ENCODE measurements at places on chromosomes 2 and 18. TPM values are rescaled to one million over a fixed set of nuclear protein-coding genes. Genes with fewer than 3 reads are reported as not detected.

- no peak for DNase-seq
- no peak overlapping the region for H3K27ac ChIP-seq
- H3K4me3 ChIP-seq: no peak overlapping the region
- peaks cover 6% of the 10 kb centered on the region for H3K36me3 ChIP-seq
Observed at GRCh38 chr2:11004199-11004598, 92.5 kb downstream of the KCNF1 start.

GRCh38 chr2:158724803-158725381, 70.2 kb upstream of the DAPL1 start:
- peaks cover 27% of the 10 kb centered on the region for H3K4me1 ChIP-seq
- H3K27me3 ChIP-seq: no peaks in the 10 kb centered on the region
- H3K4me3 ChIP-seq: peak overlapping the region; percentile 40
- peak overlapping the region; percentile 71 for H3K27ac ChIP-seq
- peaks cover 8% of the 10 kb centered on the region for H3K36me3 ChIP-seq

GRCh38 chr2:223860809-223861738, 23.7 kb upstream of the AP1S3 start:
- peaks cover 69% of the 10 kb centered on the region for H3K4me1 ChIP-seq
- DNase-seq: peak; percentile 90
- H3K27me3 ChIP-seq: no peaks in the 10 kb centered on the region
- peaks cover 19% of the 10 kb centered on the region for H3K36me3 ChIP-seq

- peak overlapping the region; percentile 69 for H3K27ac ChIP-seq
- no peaks in the 10 kb centered on the region for H3K27me3 ChIP-seq
- H3K36me3 ChIP-seq: peaks cover 15% of the 10 kb centered on the region
Observed at GRCh38 chr18:58139459-58140386, 95.7 kb downstream of the NEDD4L start.

DNA sequence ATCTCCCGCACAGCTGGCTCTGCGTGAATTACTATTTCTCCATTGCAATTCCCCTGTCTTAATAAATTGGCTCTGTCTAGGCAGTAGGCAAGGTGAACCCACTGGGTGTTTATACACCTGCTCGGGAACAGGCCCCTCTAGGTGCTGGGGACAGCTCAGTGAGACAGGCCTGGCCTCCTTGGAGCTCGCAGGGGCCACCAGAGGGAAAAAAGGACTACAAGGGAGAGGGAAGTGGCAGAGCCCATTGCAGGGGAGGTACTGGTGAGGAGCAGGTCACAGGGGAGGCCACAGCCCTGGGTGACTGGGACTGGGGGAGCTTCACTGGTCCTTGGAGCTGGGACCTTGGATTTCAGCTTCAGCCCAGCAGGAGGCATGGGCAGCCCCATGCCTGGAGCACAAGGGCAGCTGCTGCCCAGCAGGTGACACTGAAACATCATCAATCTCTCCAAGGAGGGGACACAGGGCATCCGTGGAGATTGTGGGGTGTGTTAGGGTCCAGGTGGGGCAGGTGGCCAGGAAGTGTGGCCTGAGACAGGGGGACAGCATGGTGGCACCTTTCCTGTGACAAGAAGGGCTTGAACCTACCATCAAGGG, 31.2 kb downstream of the NGEF start:
- peaks cover 6% of the 10 kb centered on the region for H3K36me3 ChIP-seq
- peak overlapping the region; percentile 65 for H3K27ac ChIP-seq

DNA sequence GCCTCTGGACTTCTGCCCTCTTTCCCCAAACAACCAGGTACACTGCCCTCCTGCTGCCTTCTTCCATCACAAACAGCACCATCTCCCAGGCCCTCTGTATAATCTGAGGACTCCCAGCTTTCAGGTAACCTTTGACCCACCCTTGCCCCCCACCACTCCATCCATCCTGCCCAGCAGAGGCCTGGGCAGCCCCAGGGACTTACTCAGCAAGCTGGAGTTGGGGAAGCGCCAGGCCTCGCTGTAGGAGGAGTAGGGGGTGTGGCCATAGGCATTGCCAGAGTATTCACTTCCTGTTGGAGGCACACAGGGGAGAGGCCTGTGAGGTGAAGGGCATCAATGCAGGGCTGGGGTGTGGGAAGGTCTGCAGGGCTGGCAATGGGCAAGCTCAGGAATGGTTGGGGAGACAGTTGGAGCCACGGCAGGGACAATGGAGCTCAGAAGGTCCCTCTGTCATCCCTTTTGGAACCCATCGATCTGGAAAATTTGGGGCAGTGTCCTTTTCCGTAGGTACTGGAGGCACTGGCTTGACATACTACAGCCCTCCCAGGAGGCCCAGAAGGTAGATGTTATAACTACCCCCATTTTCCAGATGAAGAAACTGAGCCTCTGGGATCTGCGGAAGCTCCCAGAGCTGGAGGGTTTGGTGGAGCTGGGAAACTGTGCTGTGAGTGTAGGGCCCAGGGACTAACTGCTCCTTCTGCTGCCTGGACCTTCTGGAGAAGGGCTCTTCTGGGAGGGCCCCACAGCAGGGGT, 46.3 kb downstream of the PSD4 start:
- H3K4me1 ChIP-seq: peaks cover 35% of the 10 kb centered on the region
- H3K36me3 ChIP-seq: peaks cover 24% of the 10 kb centered on the region
- DNase-seq: peak; percentile 77
- peak overlapping the region; percentile 45 for H3K27ac ChIP-seq

DNA sequence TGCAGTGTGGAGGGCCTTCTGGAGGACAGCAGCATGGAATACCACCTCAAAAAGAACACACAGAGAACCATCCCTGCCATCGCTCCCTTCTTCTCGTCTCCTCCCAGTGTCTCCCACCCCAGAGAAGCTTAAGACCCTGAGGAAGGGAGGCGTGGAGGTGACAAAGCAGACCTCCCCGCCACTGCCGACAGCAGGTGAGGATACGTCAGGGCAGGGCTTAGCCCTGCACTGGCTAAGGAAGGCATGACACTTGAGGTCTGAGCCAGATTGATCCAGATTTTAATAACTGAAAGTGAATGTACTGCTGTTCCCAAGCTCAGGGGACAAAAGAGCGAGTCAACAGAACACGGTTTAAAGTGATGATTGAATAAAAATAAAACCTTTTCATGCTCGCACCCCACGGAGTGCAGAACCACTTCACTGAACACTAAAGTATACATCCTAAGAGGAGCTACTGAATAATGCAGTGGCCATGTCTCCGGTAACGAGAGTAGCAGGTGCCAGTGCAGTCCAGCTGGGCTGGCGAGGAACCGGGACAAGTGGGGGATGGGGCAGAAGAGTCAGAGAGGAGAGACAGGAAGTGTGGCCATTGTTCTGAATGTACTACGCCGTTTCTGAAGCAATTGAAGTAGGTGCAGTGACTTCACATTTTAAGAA, 391.0 kb downstream of the CDH2 start:
- H3K27ac ChIP-seq: no peak overlapping the region
- H3K4me3 ChIP-seq: no peak overlapping the region
- H3K36me3 ChIP-seq: no peaks in the 10 kb centered on the region
- H3K4me1 ChIP-seq: no peaks in the 10 kb centered on the region

DNA sequence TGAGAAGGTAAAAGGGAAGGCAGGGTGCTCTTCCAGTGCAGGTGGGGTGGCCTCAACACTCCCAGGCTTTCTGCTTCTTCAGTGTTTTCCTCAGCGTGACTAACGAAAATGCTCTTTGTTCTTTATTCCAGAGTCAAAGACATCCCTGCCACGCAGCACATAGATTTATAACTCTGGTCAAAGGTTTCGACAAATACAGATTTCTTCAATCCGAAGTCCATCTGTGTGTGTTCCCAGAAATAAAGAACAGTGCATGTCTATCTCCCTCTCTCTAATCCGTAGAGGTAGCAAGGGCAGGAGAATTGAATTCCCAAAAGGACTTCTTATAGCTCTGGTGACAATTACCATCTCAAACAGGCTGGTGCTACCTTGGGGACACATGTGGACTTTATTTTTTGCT, 26.4 kb upstream of the TDRD15 start:
- no peaks in the 10 kb centered on the region for H3K36me3 ChIP-seq
- DNase-seq: no peak
- H3K4me3 ChIP-seq: no peak overlapping the region
- peaks cover 81% of the 10 kb centered on the region for H3K27me3 ChIP-seq

DNA sequence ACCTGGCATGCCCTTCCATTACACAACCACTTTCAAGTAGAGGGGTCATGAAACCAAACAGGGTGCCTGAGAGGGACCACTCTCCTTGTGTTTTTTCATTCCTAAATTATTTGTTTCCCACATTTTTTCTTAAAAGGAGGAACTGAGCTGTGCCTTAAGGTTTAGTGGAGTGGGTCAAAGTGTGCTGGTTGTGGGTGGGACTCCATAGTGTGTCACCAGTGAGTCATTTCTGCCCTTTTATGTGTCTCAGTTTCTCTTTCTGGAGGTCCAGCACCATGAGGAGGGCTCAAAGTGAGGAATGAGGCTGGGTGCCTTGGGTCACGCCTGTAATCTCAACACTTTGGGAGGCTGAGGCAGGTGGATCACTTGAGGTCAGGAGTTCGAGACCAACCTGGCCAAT, 37.8 kb downstream of the COMMD1 start:
- no peaks in the 10 kb centered on the region for H3K4me1 ChIP-seq
- no peak for DNase-seq
- H3K27ac ChIP-seq: no peak overlapping the region
- no peaks in the 10 kb centered on the region for H3K27me3 ChIP-seq
- no peaks in the 10 kb centered on the region for H3K36me3 ChIP-seq

- no peaks in the 10 kb centered on the region for H3K27me3 ChIP-seq
- DNase-seq: no peak
- peaks cover 4% of the 10 kb centered on the region for H3K36me3 ChIP-seq
- H3K27ac ChIP-seq: no peak overlapping the region
- H3K4me1 ChIP-seq: peaks cover 10% of the 10 kb centered on the region
Observed at GRCh38 chr18:22691946-22692710, 241.0 kb upstream of the RBBP8 start.

GRCh38 chr2:65501836-65502235, 69.4 kb upstream of the SPRED2 start:
- no peak for DNase-seq
- no peaks in the 10 kb centered on the region for H3K36me3 ChIP-seq
- peaks cover 23% of the 10 kb centered on the region for H3K4me1 ChIP-seq
- H3K27me3 ChIP-seq: no peaks in the 10 kb centered on the region

DNA sequence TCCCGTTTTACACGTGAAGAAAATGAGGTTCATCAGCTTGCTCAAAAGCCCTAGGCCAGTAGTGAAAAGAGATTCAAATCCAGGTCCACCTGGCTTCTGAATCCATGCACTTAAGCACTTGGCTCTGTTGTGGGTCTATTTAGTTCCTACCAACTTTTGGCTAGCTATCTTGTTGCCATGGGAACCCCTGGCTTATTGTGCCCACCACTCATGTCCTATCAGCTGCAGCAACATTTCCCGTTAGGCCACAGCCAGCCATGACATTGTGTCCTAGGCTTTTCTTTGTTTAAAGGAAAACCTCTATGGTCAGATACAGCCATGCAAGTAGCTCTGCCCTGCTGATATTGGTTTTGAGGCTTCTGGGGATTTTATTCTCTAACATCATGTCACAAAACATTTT, 49.8 kb downstream of the PLEK start:
- peaks cover 37% of the 10 kb centered on the region for H3K27me3 ChIP-seq
- no peak for DNase-seq
- H3K27ac ChIP-seq: no peak overlapping the region

DNA sequence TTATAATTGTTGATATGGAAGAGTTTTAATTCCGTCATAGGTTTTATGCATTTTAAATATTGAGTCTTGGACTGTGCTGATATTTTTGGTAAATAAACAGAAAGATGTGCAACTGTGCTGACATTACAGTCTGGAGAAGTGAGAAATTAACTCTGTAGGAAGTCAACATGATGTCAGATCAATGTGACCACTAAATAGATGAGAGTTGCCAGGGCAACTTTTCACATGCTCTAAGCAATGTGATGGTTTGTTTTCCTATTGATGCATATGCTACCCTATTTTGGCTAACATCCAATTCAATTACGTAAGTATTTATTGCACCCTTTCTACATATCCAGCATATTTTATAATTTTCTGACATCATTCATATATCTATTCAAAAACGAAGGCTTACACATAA, 1109.3 kb downstream of the TSN start:
- no peaks in the 10 kb centered on the region for H3K27me3 ChIP-seq
- no peak overlapping the region for H3K4me3 ChIP-seq
- H3K4me1 ChIP-seq: no peaks in the 10 kb centered on the region
- H3K36me3 ChIP-seq: no peaks in the 10 kb centered on the region
- no peak for DNase-seq
- no peak overlapping the region for H3K27ac ChIP-seq

DNA sequence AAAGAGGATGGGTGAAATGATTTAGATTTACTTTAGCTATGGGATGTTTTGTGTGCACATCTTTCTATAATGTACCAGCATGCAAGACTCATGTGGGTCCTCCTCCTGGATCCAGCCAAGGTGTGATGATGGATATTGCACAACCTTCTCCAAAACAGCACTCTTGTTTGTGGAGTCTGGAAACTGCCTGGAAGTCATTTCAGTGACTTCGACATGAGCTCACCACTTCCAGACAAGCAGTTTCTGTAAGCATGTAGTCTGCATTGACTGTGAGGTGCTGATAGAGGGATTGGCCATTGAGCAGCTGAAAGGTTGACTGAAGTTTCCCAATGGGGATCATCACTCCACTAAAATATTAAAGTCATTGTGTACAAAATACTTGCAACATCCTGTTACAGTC, 154.0 kb downstream of the TRIB2 start:
- no peaks in the 10 kb centered on the region for H3K4me1 ChIP-seq
- no peaks in the 10 kb centered on the region for H3K27me3 ChIP-seq
- no peak for DNase-seq
- H3K4me3 ChIP-seq: no peak overlapping the region
- H3K27ac ChIP-seq: no peak overlapping the region

- H3K4me1 ChIP-seq: peaks cover 10% of the 10 kb centered on the region
- no peak overlapping the region for H3K4me3 ChIP-seq
- no peak overlapping the region for H3K27ac ChIP-seq
- H3K36me3 ChIP-seq: no peaks in the 10 kb centered on the region
- no peak for DNase-seq
- no peaks in the 10 kb centered on the region for H3K27me3 ChIP-seq
Observed at GRCh38 chr2:74747411-74748080, 86.4 kb upstream of the HK2 start.

GRCh38 chr2:120919771-120920453, 184.2 kb downstream of the GLI2 start:
- H3K4me3 ChIP-seq: no peak overlapping the region
- H3K36me3 ChIP-seq: peaks cover 2% of the 10 kb centered on the region
- no peaks in the 10 kb centered on the region for H3K27me3 ChIP-seq
- peaks cover 18% of the 10 kb centered on the region for H3K4me1 ChIP-seq
- DNase-seq: no peak

- no peaks in the 10 kb centered on the region for H3K4me1 ChIP-seq
- no peak for DNase-seq
- H3K27ac ChIP-seq: no peak overlapping the region
- no peak overlapping the region for H3K4me3 ChIP-seq
- no peaks in the 10 kb centered on the region for H3K27me3 ChIP-seq
Observed at GRCh38 chr2:2851806-2852777, 521.0 kb upstream of the MYT1L start.

GRCh38 chr2:173986805-173987204, 21.6 kb upstream of the SP3 start:
- no peak overlapping the region for H3K27ac ChIP-seq
- H3K4me3 ChIP-seq: no peak overlapping the region
- no peaks in the 10 kb centered on the region for H3K27me3 ChIP-seq
- no peaks in the 10 kb centered on the region for H3K36me3 ChIP-seq

The GPC1 gene
- 41.8 TPM for total RNA-seq

The HEATR5B gene
- 13.1 TPM for total RNA-seq

The GKN1 gene
- not detected for total RNA-seq

The LYPD6 gene
- 3.9 TPM for total RNA-seq

The ADCYAP1 gene
- total RNA-seq: not detected

The ZSCAN30 gene
- 17.0 TPM for total RNA-seq

The SPATA3 gene
- not detected for total RNA-seq

The CD226 gene
- total RNA-seq: 0.85 TPM

The ALPI gene
- not detected for total RNA-seq

The SMC6 gene
- 31.6 TPM for total RNA-seq

All from Calu3 (cell line).